Renal cortex interstitium (tissue), 15 donors: ENCODE measurements at places on chromosomes 3 and 15. TPM values are rescaled to one million over a fixed set of nuclear protein-coding genes. Genes with fewer than 3 reads are reported as not detected.

PAK6 gene
- 4.5 TPM for polyA plus RNA-seq

METTL6 gene
- 30.4 TPM for polyA plus RNA-seq

GRCh38 chr15:79820820-79821219 lies 76.0 kb downstream of the MTHFS start:
- no peak for DNase-seq

GRCh38 chr15:98418122-98418521 lies 230.2 kb upstream of the IGF1R start:
- DNase-seq, result no peak

- DNase-seq, result no peak
Measured at GRCh38 chr3:134332344-134332743, 41.9 kb downstream of the AMOTL2 start.

DNA sequence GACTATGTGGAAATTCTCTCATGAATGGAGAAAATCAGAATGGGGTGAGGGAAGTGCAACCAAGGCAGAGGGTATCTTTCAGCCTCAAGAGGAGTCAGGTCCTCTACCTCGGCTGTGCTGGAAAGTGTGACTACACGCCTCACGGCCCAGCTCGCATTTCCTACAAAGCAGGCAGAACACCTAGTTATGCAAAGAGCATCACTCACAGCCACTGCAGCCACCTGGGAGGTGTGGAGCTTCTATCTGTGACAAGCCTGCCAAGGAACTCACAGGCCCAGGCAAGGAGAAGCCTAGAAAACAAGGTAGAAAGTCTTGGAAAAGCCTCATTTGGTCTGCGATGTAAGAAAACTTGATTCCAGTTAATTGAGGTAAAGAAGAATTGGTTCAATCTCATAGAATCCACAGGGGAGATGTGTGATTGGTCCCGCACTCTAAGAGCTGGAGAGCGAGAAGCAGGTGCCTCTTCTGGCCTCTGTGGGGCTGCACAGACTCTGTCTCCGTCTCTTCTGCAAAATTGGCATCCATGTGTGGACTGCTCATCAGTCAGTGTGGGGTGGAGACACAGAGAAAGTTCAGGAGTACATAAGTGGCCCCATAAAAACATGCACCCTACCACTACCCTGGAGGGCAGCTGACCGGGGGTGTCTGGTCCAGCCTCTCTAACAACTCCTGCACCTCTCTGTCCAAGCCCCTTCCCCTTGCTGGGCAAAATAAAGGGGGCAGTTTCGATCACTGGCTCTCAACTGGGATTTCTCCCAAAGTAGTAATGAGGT lies 76.8 kb downstream of the TAMM41 start:
- no peak for DNase-seq
